ENCODE measurements at places on chromosomes 3 and 15.

DNA sequence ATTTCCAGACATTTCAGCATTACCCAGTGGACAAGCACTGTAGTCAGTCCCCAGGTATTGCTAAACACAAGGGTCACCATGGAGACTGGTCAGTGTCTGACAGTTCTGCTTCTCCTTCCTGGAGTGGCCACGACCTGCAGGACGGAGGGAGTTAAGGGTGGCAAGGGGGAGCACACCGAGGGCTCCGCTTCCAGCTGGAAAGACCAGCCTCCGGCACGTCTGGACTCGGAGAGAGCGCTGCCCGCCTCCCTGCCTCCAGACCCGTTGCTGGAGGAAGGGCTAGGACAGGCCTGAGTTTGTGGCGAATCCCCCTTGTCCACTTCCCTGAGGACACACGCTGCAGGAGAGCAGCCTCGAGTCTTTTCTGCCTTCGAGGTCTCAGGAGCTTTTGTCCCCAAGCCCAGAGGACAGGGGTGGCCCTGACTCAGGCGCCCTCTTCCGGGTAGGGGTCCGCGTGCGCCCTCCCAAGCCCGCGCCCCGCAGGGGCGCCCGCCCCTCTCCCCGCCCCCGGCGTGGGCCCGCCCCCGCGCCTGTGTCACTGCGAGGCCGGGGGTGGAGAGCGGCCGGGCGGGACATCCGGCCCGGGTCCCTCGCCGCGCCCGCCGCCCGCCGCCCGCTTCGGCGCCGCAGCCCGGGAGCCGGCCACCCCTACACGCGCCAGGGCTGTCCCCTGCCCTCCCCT, at the start of gene CHST14:
Gene CHST14, plus strand, starts transcription at position 562 of the 682 bp plus-strand sequence. CDS start 230 bp downstream, outside the sequence.
- peak; percentile 63 for DNase-seq

- no peak for DNase-seq
These were observed 27.0 kb downstream of the C2CD4B start for GRCh38 chr15:62138124-62138523.

DNA sequence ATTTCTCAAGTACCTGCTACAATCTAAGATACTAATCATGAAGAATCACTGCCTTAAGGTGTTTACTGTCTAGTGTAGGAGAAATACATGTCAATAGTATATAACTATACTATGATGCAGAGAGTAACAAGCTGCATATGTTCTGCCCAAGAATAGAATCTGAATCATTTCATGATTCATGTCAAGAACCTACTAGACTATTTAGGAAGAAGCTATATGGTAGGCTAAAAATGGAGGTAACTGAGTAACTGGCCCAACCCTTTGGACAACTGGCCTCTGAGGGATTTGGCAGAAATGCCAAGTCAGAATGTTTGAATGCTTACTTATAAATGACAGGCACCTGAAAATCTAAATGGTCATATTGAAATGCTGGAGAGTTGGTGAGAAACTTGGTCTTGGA, 59.9 kb upstream of the DGKG start:
- DNase-seq = no peak

- no peak for DNase-seq
These were observed 88.5 kb upstream of the MYZAP start for GRCh38 chr15:57503051-57503702.

DNA sequence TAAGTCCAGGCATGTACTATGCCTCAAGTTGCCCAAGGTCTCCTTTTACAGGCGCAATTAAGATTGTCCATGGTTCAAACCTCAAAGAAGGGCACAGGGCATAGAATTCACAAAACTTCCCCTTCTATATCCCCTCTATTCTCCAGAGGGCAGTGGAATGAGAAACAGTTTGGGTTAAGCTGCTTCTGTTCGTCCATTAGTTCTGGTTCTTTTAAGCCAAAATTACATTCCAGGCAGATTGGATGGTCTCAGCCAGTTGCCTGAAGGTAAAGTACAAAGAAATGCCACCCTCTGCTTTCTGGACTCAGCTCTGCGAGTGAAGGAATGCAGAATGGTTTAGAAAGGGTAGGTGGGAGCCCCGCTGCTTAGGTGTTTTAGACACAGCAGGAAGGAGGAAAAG, 200.7 kb downstream of the GREM1 start:
- no peak for DNase-seq

DNA sequence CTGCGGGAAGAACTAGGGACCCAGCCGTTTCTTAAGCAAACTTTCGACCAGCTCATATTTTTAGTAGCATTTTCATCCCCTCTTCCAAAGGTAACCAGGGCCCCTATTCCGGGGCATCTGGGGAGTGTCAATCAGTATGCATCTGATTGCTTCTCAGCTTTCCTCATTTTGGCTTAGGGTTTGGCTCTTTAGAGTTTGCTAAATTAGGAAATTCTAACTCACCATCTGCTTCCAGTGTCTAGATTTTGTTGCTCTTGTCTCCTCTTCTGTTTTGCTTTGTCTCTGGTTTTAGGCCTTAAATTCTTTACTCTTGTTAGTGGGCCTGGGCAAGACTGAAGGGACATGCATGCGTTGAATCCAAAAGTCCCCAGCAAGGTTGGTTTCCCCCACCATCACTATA, 9.6 kb upstream of the ABTB1 start:
- no peak for DNase-seq
